ENCODE measurements at places on chromosomes 6 and 20.

GRCh38 chr20:25571817-25572216, 13.5 kb downstream of the NINL start:
- no peak for DNase-seq

GRCh38 chr6:9233686-9234085, 798.3 kb upstream of the SLC35B3 start:
- DNase-seq, result no peak

DNA sequence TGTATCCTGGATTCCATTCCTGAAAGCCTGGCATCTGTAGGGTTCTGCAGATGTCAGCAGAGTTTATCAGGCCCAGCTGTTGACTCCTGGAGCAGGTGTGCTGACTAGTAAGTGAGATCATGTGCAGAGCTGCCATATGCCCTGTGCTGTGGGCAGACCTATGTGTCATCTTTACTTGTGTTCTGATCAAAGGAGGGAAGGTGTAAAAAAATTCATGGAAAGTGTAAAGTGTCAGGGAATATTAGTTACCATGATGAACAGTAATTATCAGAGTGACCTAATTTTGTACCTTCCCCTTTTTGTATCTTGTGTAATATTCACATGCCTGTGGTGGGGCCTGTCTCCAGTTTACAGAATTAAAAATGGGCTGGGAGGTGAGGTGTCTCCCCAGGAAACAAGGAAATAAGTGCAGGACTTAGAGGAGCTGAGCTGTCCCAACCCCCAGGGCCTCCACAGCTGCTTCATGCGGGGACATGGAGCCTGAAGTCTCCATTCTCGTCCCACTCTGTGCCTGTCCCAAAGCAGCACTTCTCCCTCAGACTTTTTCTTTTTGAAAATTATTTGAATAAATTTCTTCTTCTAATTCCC, 148.2 kb upstream of the GGTLC1 start:
- no peak for DNase-seq

DNA sequence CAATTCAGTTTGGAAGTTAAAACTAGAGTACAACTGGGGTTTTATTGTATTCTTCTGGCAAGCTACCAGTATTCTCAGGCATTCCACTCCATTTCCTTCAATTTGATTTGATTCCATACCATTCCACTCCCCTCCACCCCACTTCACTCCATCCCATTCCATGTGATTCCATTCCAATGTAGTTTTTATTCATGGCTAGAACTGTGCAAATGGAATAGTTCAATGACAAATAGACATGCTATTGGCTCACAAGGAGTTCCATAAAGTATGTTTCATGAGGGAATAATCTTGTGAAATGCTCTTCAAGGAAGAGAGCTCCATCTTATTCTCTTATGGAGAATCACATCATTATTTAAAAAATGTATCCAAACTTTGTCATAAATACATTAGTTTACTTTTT, 285.0 kb upstream of the BMP2 start:
- DNase-seq, result no peak

- DNase-seq, result no peak
Observed at GRCh38 chr20:32526541-32526940, 58.6 kb downstream of the NOL4L start.

- no peak for DNase-seq
Observed at GRCh38 chr6:26555505-26556262, 17.5 kb downstream of the HMGN4 start.

GRCh38 chr20:62052842-62053464, 12.7 kb downstream of the TAF4 start:
- no peak for DNase-seq

- no peak for DNase-seq
Observed at GRCh38 chr20:52852714-52853113, 119.4 kb upstream of the TSHZ2 start.

- DNase-seq, result no peak
Observed at GRCh38 chr6:30264743-30265142, 51.5 kb upstream of the TRIM26 start.

All from nephron progenitor cell (in vitro differentiated cells).